Left ventricle myocardium inferior (tissue), 1 donor: ENCODE measurements at places on chromosomes 4 and X. TPM values are rescaled to one million over a fixed set of nuclear protein-coding genes. Genes with fewer than 3 reads are reported as not detected.
A peak's percentile ranks its signal among the peaks of the same experiment; 100 is the strongest.

Gene ATP8A1
- 19.2 TPM for total RNA-seq

Gene FAT1
- total RNA-seq = 59.1 TPM

Gene ATP1B4
- 1.8 TPM for total RNA-seq

Gene KANTR
- total RNA-seq = 5.0 TPM

Gene TBX22
- not detected for total RNA-seq

Gene ARMCX4
- total RNA-seq = 5.3 TPM

Gene MAGEA4
- not detected for total RNA-seq

Gene MAGEA3
- not detected for total RNA-seq

Gene GPR82
- total RNA-seq = 0.19 TPM

Gene JAKMIP1
- not detected for total RNA-seq

Gene NCBP2L
- total RNA-seq = not detected

Gene HPGD
- total RNA-seq = 1.4 TPM

- no peaks in the 10 kb centered on the region for H3K36me3 ChIP-seq
- H3K4me1 ChIP-seq = peaks cover 4% of the 10 kb centered on the region
- no peak overlapping the region for H3K4me3 ChIP-seq
- H3K27me3 ChIP-seq = peaks cover 85% of the 10 kb centered on the region
- DNase-seq = no peak
Measured at GRCh38 chr4:1506956-1507721, 100.9 kb upstream of the NKX1-1 start.

DNA sequence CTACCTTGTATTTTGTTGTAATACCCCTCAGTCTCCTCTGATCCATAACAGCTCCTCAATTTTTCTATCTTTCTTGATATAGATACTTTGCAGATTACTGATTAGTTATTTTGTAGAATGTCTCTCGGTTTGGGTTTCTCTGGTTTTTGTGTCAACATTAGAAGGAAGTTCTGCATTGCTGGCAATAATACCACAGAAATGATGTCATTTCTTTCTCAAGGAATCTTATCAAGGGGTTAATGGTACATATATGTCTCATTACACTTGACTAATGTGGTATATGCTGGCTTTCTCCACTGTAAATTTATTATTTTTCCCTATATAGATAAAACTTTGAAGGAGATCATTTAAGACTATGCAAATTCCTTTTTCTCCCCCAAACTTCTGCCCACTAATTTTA lies 183.6 kb upstream of the DKK2 start:
- H3K27me3 ChIP-seq = no peaks in the 10 kb centered on the region
- no peaks in the 10 kb centered on the region for H3K4me1 ChIP-seq
- H3K36me3 ChIP-seq = no peaks in the 10 kb centered on the region
- no peak for DNase-seq

- no peaks in the 10 kb centered on the region for H3K36me3 ChIP-seq
- peak within 1 kb of the TSS; percentile 81 for H3K4me3 ChIP-seq
- H3K27ac ChIP-seq = peak within 1 kb of the TSS; percentile 95
- peaks cover 52% of the 10 kb centered on the region for H3K4me1 ChIP-seq
- peak; percentile 76 for DNase-seq
Measured at GRCh38 chrX:68498508-68499379, at the start of gene YIPF6. Gene YIPF6, plus strand, starts transcription at chrX:68499051. Its CDS starts 16 bp downstream, at chrX:68499067.

DNA sequence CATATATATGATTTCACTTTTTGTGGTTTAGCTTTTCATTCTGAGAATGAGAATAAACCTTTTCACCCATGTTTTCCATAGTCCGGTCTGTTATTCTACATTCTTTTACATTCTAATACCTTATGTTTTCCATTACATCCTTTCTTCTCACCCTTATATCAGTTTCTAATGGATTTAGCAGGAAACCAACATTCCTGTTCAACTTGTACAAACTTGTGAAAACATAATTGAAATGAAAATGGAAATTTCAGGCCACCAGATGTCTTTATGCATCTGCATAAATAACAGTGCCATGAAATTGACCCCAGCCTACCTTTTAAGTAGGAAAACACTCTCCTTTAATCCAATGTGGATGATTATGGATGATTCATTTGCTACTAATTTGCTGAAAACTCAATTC lies 494.8 kb upstream of the ZFP42 start:
- no peaks in the 10 kb centered on the region for H3K27me3 ChIP-seq
- no peak overlapping the region for H3K4me3 ChIP-seq
- H3K4me1 ChIP-seq = no peaks in the 10 kb centered on the region
- DNase-seq = no peak
- H3K27ac ChIP-seq = no peak overlapping the region
- H3K36me3 ChIP-seq = no peaks in the 10 kb centered on the region

GRCh38 chr4:159444678-159445077 lies 341.8 kb downstream of the RAPGEF2 start:
- H3K4me3 ChIP-seq = no peak overlapping the region
- DNase-seq = no peak
- no peak overlapping the region for H3K27ac ChIP-seq
- no peaks in the 10 kb centered on the region for H3K36me3 ChIP-seq
- H3K4me1 ChIP-seq = peaks cover 18% of the 10 kb centered on the region
- no peaks in the 10 kb centered on the region for H3K27me3 ChIP-seq

GRCh38 chr4:153684182-153684970 lies at the start of gene TLR2:
Gene TLR2, plus strand, starts transcription at chr4:153684280. Its CDS starts 18,628 bp downstream, at chr4:153702908.
- H3K4me1 ChIP-seq = peaks cover 18% of the 10 kb centered on the region
- H3K27ac ChIP-seq = peak within 1 kb of the TSS; percentile 55
- H3K36me3 ChIP-seq = peaks cover 15% of the 10 kb centered on the region
- H3K4me3 ChIP-seq = peak within 1 kb of the TSS; percentile 76

- DNase-seq = no peak
- H3K27me3 ChIP-seq = no peaks in the 10 kb centered on the region
- H3K36me3 ChIP-seq = peaks cover 88% of the 10 kb centered on the region
- H3K4me3 ChIP-seq = no peak overlapping the region
- no peak overlapping the region for H3K27ac ChIP-seq
Measured at GRCh38 chr4:94214703-94215319, 7.1 kb downstream of the SMARCAD1 start.

- no peaks in the 10 kb centered on the region for H3K4me1 ChIP-seq
- DNase-seq = no peak
- no peaks in the 10 kb centered on the region for H3K27me3 ChIP-seq
- no peak overlapping the region for H3K27ac ChIP-seq
- H3K36me3 ChIP-seq = no peaks in the 10 kb centered on the region
- no peak overlapping the region for H3K4me3 ChIP-seq
Measured at GRCh38 chrX:21255032-21255618, 119.1 kb upstream of the CNKSR2 start.

GRCh38 chr4:83110223-83110945 lies 4.1 kb downstream of the PLAC8 start:
- H3K4me3 ChIP-seq = peak overlapping the region; percentile 73
- no peaks in the 10 kb centered on the region for H3K36me3 ChIP-seq
- peak; percentile 82 for DNase-seq
- peaks cover 17% of the 10 kb centered on the region for H3K4me1 ChIP-seq
- H3K27ac ChIP-seq = peak overlapping the region; percentile 27

DNA sequence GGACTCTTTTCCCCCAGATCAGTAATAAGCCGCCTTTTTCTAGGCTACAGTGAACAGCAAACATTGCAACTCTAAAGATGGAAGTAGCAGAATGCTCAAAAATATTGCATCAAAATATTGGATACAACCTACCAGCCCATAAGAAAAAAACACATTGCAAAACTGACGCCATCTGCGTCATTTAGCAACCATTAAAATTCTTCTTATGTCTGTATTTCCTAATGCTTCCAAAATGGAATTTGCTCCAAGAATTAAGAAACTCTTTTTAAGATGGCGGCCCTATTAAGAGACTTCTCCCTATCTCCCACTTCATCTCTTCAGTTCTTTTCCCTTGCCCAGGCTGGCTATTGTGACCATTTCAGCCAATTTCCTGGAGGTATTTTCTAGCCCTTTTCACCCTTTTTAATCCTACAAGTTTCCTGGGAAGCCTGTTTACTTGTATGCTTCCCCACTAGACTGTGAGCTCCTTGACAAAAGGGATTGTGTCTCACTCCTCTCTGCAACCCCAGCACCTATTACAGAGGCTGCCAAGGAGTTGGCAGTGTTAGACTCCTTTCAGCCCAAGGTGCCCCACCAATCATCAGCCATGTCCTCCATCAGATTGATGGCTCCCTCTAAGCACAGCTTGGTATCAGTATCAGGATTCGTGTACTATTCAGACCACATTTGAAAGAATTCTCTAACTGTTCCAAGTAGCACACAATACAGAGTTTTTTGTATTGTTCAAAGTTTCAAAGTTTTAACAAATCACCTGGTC lies 4.4 kb downstream of the GPC3 start:
- H3K36me3 ChIP-seq = no peaks in the 10 kb centered on the region
- H3K27ac ChIP-seq = no peak overlapping the region

- H3K27ac ChIP-seq = no peak overlapping the region
- H3K27me3 ChIP-seq = no peaks in the 10 kb centered on the region
- H3K4me3 ChIP-seq = no peak overlapping the region
- H3K4me1 ChIP-seq = no peaks in the 10 kb centered on the region
- H3K36me3 ChIP-seq = no peaks in the 10 kb centered on the region
Measured at GRCh38 chrX:16930392-16930791, 16.1 kb upstream of the REPS2 start.

DNA sequence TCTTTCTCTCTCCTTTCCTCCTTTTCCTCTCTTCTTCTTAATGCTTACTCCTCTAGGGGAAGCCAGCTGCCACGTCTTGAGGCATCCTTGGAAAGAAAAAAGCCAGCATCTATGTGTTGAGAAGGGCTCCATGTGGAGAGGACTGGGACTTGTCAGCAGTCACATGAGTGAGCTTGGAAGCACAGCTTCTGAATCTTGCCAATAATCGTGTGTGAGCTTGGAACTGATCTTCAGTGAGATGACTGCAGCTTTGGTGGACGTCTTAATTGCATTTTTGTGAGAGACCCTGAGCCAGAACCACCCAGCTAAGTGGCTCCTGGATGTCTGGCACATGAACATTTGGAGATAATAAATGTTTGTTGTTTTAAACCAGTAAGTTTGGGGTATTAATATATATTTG lies 371.7 kb downstream of the SLITRK2 start:
- H3K4me1 ChIP-seq = no peaks in the 10 kb centered on the region
- H3K4me3 ChIP-seq = no peak overlapping the region
- no peak overlapping the region for H3K27ac ChIP-seq
- no peaks in the 10 kb centered on the region for H3K36me3 ChIP-seq

DNA sequence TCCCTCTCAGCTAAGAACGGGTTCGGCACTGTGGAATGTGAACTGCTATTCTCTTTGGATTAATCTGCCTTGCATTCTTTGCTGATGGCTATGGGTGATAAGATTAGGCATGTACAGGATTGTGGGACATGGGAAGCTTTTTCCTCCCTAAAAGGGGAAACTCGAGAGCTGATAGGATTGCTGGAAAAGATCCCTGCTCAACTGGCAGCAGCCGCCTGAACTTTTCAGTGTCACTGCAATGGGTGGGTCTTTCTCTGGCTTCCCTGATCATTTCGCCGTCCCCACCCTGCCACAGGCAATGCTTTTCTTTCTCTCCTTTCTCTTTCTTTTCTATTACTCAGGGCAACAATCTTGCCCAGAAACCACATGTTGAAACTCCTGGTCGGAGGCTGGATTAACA lies 20.5 kb downstream of the PAGE2 start:
- H3K36me3 ChIP-seq = no peaks in the 10 kb centered on the region
- H3K27me3 ChIP-seq = no peaks in the 10 kb centered on the region
- no peak overlapping the region for H3K4me3 ChIP-seq
- no peaks in the 10 kb centered on the region for H3K4me1 ChIP-seq

- H3K4me3 ChIP-seq = no peak overlapping the region
- no peaks in the 10 kb centered on the region for H3K27me3 ChIP-seq
- H3K27ac ChIP-seq = no peak overlapping the region
- DNase-seq = no peak
- no peaks in the 10 kb centered on the region for H3K36me3 ChIP-seq
Measured at GRCh38 chr4:153259661-153260060, 55.4 kb downstream of the TRIM2 start.

DNA sequence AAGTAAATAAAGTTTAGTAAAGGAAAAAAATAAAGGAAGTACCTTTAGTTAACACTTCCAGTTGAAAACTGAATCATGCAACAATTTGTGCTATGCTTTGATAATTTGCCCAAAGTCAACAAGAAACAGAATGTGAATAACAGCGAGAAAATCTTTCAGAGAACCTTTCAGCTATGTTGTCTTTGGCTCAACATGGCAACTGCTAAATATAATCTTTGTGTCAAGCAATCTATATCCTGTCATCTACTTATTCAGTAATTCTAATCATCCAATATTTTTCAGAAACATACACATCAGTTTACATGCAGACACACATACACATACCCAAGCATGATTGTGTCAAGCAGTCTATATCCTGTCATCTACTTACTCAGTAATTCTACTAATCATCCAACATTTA lies 136.0 kb upstream of the PABPC4L start:
- no peak overlapping the region for H3K4me3 ChIP-seq
- no peaks in the 10 kb centered on the region for H3K27me3 ChIP-seq
- DNase-seq = no peak
- H3K4me1 ChIP-seq = no peaks in the 10 kb centered on the region
- H3K27ac ChIP-seq = no peak overlapping the region

GRCh38 chr4:120293341-120293740 lies 226.7 kb upstream of the MAD2L1 start:
- H3K27ac ChIP-seq = no peak overlapping the region
- no peak overlapping the region for H3K4me3 ChIP-seq
- no peak for DNase-seq
- no peaks in the 10 kb centered on the region for H3K27me3 ChIP-seq
- H3K36me3 ChIP-seq = no peaks in the 10 kb centered on the region
- no peaks in the 10 kb centered on the region for H3K4me1 ChIP-seq

GRCh38 chrX:18895189-18895951 lies 88.5 kb downstream of the PHKA2 start:
- H3K27ac ChIP-seq = peak overlapping the region; percentile 86
- no peaks in the 10 kb centered on the region for H3K27me3 ChIP-seq
- DNase-seq = peak; percentile 50
- H3K36me3 ChIP-seq = peaks cover 4% of the 10 kb centered on the region
- peak overlapping the region; percentile 29 for H3K4me3 ChIP-seq

DNA sequence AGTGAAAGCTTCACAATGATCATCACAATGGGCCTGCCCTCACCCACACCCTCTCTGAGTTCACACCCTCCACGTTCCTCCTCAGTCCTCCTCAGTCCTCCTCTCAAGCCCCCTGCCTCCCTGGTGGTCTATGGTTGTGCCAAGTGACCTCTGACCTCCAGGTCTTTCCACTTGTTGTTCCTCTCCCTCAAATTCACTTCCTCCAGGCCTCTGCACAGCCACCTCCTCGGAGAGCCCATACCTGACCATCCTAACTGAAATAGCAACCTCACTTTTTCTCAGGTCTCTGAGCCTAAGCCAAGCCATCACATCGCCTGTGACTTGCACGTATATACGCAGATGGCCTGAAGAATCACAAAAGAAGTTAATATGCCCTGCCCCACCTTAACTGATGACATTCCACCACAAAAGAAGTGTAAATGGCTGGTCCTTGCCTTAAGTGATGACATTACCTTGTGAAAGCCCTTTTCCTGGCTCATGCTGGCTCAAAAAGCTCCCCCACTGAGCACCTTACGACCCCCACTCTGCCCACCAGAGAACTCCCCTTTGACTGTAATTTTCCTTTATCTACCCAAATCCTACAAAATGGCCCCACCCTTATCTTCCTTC lies 293.4 kb upstream of the TENM3 start:
- H3K4me3 ChIP-seq = no peak overlapping the region
- H3K36me3 ChIP-seq = no peaks in the 10 kb centered on the region
- H3K27me3 ChIP-seq = peaks cover 3% of the 10 kb centered on the region
- no peak overlapping the region for H3K27ac ChIP-seq
- no peak for DNase-seq

GRCh38 chr4:143420227-143420626 lies 83.6 kb downstream of the GAB1 start:
- peaks cover 38% of the 10 kb centered on the region for H3K36me3 ChIP-seq
- peak overlapping the region; percentile 0 for H3K4me3 ChIP-seq
- H3K4me1 ChIP-seq = peaks cover 66% of the 10 kb centered on the region
- DNase-seq = no peak

- H3K27ac ChIP-seq = no peak overlapping the region
- H3K4me1 ChIP-seq = no peaks in the 10 kb centered on the region
- H3K27me3 ChIP-seq = no peaks in the 10 kb centered on the region
Measured at GRCh38 chr4:171875291-171875690, 62.1 kb downstream of the GALNTL6 start.
